Left renal pelvis (tissue), 4 donors: ENCODE measurements at places on chromosomes 2 and 18. TPM values are rescaled to one million over a fixed set of nuclear protein-coding genes. Genes with fewer than 3 reads are reported as not detected.

- DNase-seq = no peak
Measured at GRCh38 chr2:64637000-64637635, 16.6 kb downstream of the SERTAD2 start.

DNA sequence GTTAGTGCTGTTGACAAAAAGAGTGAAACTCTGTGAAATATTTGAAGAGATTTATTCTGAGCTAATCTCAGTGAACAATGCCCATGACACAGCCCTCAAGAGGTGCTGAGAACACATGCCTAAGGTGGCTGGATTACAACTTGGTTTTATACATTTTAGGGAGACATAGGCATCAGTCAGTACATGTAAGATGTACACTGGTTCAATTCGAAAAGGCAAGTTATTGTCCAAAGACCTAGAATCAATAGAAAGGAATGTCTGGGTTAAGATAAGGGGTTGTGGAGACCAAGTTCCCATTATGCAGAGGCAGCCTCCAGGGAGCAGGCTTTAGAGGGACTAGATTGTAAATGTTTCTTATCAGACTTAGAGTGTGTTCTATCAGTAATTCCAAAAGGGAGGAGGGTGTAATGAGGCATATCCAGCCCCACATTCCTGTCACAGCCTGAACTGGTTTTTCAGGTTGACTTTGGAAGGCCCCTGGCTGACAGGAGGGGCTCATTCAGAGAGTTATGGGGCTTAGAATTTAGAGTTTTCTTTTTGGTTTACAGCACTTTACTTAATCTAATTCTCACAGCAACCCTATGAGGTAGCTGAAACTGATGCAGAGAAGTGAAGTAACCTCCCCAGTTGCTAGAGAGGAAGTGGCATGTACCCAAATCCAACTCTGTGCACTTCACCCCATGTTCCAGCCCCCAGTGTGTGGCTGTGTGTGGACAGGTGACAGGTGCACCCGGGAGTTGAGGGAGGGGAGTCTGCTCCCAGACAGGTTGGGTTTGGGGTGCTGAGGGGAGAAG lies 28.3 kb upstream of the ASAP2 start:
- no peak for DNase-seq

- no peak for DNase-seq
Measured at GRCh38 chr2:83584672-83585071, 874.4 kb downstream of the SUCLG1 start.

DNA sequence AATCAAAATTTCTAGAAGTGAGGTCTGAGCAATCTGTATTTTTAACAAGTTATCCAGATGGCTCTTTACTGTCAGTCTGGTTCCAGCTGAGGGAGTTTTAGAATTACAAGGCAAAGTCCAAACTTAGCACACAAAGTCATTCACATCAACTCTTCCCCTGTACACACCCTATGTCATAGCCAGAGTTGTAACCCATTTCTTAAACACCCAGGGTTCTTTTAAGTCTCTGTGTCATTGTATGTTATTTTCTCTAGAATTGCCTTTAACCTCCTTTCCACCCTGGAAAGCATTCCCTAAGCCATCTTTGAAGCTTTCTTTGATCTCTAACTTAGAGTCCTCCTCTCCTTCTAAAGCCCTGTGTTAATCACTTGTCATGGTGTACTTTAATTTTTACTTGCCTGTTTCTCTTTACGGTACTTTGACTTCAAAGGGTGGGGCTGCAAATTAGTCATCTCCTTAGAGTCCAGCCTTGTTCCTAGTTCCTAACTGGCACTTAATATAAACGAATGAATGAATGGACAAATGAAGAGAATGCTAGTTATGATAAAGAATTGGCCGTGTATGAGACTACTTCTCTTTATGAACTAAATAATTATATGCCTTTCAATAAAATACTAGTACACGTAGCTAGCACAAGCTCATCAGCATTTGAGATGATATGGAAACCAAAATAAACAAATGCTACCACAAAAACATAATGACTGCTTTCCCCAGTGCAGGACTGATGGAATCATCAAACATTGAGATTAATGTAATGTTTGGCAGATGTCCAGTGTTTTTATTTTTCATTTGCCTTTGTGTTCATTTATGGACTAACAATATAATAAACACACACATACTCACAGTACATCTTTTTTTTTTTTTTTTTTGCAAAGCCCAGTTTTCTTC lies 11.9 kb upstream of the ACTR3 start:
- no peak for DNase-seq

DNA sequence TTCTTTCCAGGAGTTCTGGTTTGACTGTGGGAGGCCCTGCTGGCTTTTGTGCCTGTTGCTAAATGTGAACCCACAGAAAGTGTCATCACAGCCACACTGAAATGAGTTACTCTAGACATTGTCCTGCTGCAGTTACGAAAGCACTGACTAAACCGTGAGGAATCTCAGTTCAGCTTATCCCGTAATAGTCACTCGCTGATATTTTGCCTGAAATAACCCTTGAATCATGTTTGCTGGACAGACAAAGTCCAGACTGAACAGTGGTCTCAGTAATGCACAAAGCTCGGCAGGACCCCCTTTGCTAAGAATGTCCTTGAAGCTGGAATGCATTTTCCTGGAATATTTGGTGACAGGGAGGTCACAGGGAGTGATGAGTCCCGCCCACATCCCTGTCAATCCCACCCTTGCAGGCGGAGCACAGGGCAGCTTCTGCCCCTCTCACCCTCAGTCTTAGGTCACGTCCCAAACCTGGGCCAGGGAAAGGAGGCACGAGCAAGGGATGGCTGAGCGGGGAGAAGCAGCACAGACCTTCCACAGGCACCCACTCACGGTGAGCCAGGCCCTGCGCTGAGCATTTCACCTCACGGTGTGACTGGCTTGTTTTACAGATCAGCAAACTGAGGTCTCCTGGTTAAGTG lies 53.4 kb downstream of the ADI1 start:
- no peak for DNase-seq

- no peak for DNase-seq
Measured at GRCh38 chr2:65291216-65292105, 63.8 kb downstream of the ACTR2 start.

- no peak for DNase-seq
Measured at GRCh38 chr2:144705328-144706245, 185.7 kb upstream of the ZEB2 start.

GRCh38 chr18:44758861-44759631 lies 78.4 kb downstream of the SETBP1 start:
- no peak for DNase-seq

DNA sequence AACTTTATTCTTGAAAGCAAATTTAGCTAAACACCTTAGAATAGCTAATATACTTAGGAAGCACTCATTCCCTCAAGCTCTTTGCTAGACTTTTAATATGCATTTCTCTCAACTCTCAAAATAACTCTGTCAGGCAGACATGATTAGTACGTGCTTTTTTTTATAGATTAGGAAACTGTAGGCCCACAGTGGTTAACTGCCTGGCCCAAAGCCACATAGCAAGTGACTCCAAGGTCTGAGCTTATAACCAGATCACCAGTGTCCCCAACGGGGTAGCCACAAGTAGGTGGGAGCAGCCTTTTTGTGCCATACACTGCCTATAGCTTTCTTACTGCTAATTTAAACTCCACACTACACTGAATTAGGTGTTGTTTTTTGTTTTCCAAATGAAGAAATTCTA lies 576.8 kb downstream of the METTL4 start:
- DNase-seq = no peak

Gene GAD1
- polyA plus RNA-seq = 0.43 TPM

Gene SLC20A1
- 45.8 TPM for polyA plus RNA-seq

Gene CLEC4F
- not detected for polyA plus RNA-seq

Gene TCF23
- polyA plus RNA-seq = 0.72 TPM

Gene TUBB8B
- 0.42 TPM for polyA plus RNA-seq
